ENCODE measurements at places on chromosomes 4 and X.

- no peaks in the 10 kb centered on the region for H3K4me1 ChIP-seq
- DNase-seq = peak; percentile 78
- no peaks in the 10 kb centered on the region for H3K27me3 ChIP-seq
- no peak overlapping the region for H3K4me3 ChIP-seq
Observed at GRCh38 chr4:1055721-1056590, 44.5 kb downstream of the FGFRL1 start.

- no peak overlapping the region for H3K4me3 ChIP-seq
- no peaks in the 10 kb centered on the region for H3K36me3 ChIP-seq
- no peaks in the 10 kb centered on the region for H3K27me3 ChIP-seq
- no peak for DNase-seq
- H3K27ac ChIP-seq = no peak overlapping the region
- H3K4me1 ChIP-seq = no peaks in the 10 kb centered on the region
Observed at GRCh38 chrX:131365766-131366165, 76.7 kb upstream of the IGSF1 start.

DNA sequence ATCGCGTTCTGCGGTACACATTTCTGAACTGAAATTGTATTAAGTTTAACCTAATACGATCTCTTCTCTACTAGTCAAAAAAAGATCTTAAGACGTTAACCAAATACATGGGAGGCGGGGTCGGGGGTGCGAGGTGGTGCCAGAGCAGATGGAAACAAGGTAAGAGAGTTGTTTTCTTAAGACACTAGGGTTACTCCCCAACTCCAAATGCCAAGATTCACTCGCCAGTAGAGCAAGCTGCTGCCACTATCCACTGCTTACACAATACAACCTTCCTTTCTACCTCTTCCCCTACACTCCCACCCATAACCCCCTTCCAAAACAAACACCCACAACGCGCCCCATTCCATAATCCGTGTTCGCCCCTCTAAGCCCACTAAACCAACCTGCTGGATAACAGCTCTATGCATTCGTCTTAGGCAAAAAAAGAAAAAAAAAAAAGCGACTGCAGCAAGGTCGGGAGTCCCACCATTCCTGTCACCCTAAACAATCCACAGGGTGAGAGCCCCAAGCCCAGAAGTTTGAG is 1.3 kb downstream of the LCORL start:
- no peaks in the 10 kb centered on the region for H3K36me3 ChIP-seq
- peak overlapping the region; percentile 81 for H3K4me3 ChIP-seq
- no peaks in the 10 kb centered on the region for H3K27me3 ChIP-seq
- no peaks in the 10 kb centered on the region for H3K4me1 ChIP-seq

DNA sequence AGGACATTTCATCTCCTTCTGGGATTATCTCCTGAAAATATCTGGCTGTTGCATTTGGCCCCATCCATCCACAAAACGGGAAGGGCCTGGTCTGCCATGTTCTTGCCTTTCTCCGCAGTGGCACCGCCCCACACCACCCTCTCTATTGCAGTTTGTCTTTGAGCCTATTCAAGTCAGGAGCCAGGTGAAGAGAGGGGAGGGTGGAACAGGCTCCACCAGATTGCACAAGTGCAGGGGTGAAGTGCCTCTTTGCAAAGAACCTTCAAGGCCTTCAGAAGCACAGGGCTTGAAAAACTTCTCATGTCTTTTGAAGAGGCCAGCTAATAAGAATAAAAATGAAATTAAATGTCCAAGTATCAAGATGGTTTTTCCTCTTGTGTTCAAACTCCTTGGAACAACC is 28.7 kb downstream of the RS1 start:
- no peak overlapping the region for H3K27ac ChIP-seq
- H3K4me3 ChIP-seq = no peak overlapping the region
- no peak for DNase-seq
- H3K4me1 ChIP-seq = no peaks in the 10 kb centered on the region
- no peaks in the 10 kb centered on the region for H3K36me3 ChIP-seq
- no peaks in the 10 kb centered on the region for H3K27me3 ChIP-seq

GRCh38 chr4:186554914-186555827 is at the start of gene MTNR1A:
Gene MTNR1A, minus strand, starts transcription at chr4:186555567. Its CDS starts 202 bp downstream, at chr4:186555365.
- no peak within 1 kb of the TSS for H3K4me3 ChIP-seq
- H3K4me1 ChIP-seq = no peaks in the 10 kb centered on the region
- H3K36me3 ChIP-seq = no peaks in the 10 kb centered on the region
- H3K27ac ChIP-seq = no peak within 1 kb of the TSS

- H3K27ac ChIP-seq = no peak overlapping the region
- H3K27me3 ChIP-seq = no peaks in the 10 kb centered on the region
Observed at GRCh38 chrX:107709266-107709806, 66.3 kb downstream of the TSC22D3 start.

Data from aorta (tissue), 5 donors.